KBM-7 (cell line): ENCODE measurements at places on chromosomes 1 and 21.

DNA sequence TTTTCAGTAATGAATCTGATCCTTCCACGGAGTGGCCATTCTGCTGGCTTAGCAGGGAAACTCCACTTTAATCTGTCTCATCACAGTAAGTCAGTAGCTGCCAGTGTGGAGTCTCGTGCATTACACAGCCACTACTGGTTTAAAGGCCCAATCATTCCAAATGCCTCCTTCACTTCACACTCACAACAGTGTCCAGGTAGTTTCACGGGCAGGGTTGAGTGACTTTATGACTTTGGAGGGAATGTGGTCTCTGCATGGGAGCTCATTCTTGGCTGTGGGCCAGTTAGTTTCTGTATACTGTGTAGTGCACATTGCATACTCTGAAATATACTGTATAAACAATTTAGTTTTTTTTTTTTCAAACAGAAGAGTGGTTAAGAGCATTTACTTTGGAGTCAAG is 34.6 kb upstream of the C1orf87 start:
- no peak for DNase-seq

- DNase-seq = no peak
These were observed 204.7 kb downstream of the LHX8 start for GRCh38 chr1:75338616-75339483.

DNA sequence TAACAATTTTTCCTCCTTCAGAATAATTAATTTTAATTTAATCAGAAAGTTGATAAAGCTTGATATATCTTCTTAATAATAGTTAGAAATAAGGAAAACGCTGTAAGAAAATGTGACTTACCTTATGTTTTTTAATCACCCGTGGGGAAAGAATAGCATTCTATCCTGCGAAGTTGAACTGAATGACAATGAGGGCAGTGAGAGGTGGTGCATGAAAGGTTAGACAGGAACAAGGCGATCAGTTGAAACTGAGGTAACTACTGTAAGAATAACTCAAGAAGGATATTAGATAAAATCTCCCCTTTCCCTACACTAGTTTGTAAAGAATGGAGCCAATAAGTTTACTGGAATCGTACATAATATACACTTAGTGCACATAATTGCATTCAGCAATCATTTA is 655.0 kb upstream of the NCAM2 start:
- no peak for DNase-seq

DNA sequence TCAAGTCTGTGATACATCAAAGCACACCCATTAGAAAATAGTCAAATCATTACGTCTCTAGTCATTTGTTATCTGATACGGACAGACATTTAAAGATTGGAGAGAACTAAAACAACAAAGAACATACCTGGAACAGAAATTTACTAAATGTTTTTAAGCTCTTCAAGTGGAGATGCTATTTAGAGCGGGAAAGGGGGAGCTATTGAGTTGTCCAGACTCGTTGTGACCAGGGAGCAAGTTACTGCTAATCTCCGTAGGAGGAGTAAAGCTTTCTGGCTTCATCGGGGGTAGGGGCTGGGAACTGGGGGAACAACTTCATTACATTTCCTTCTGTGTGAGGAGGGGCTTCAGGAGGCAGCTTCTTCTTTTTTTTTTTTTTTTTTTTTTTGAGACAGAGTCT is 129.7 kb downstream of the RNF220 start:
- no peak for DNase-seq

DNA sequence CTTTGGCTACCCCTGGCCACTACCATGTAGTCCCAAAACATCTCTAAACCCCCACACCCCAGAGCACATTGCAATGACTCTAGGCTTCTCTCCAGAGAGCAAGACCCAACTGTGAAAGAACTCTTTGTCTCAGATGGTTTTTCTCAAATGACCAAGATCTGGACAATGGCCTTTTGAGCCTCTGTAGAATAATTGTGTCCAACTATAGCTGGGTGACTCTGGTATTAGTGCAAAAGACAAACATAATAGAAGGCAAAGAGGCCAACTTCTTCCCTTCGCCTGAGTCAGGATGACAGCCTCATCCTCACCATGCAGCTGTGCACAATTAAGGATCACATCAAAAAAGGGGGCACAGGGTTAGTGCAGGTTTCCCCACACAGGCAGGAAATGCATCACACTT is 139.6 kb downstream of the BRINP2 start:
- DNase-seq = no peak

DNA sequence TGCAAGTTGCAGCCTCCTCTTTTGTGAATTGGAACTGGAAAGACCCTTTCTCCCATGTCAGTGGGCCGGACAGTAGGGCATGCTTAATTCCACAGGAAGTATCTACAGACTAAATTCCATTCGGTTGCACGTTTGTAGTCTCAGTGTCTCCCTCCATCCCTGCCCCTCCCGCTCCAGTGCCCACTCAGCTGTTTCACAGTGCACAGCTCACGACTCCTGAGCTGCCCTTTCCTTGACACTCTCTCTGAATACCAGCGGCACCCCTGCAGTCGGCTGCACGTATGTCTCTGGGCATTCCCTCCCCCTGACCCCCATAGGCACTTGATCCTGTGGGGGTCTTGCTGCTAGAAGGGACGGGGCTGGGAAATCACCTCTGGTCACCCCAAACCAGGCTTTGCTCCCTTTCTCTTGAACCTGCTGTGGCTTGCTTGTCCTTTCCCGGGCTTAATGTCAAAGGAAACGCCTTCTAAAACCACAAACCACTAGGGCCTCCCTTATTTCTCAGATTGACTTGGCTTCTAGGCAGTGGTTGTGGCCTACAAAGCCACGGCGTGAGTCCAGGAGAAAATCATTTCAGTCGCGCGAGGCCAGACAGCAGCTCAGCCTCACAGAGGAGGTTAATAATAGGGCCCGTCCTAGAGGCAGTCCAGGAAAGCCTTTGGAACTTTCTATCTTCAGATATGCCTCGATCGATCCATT is 365.3 kb upstream of the PROX1 start:
- peak; percentile 19 for DNase-seq

DNA sequence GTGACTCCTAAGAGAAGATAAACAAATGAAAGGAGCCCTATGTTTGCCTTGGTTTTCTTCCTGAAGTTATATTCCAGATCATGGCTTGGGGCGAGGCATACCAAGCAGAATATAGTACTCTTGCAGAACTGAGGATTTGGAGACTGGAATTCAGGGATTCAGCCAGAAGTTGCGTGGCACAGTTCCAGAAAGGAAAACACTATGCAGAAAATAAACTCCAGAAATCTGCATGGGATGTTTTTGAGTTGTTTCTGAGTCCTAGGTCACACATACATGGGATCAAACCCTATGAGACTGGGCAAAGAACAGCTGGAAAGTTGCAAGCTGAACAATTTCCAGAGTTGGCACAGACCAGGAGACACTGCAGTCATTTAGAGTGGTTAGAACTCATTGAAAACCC is 42.9 kb upstream of the IFFO2 start:
- no peak for DNase-seq

DNA sequence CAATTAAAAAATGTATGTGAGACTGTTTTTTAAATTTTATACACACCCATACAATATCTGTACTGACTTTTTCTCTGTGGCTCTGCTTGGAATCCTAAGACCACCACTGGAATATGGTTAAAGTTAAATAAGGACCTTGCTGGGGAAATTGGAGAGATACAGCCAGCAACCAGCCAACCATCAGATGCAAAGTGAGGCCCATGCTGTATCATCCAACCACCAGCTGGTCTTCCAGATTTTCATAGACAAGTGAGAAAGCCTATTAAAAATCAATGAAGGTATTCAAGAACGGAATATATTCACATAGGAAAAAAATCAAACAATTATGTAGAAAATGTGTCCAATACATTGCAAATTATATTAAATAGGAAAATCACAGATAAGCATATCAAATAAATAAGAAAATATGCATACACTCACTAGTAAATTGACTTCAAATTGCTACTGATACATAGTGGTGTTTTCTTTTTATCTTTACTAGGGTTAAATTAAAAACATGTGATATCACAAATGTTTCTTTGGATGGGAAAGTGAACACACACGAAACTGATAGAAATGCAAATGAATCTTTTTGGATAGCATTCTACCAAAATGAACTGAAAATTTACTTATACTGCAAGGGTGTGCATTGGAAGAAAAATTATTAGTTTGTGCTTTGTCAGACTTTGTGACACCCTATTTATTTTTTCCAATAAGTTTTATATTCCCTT is 1486.3 kb downstream of the BRINP3 start:
- DNase-seq = no peak
